ENCODE measurements at places on chromosomes 3 and 15.

DNA sequence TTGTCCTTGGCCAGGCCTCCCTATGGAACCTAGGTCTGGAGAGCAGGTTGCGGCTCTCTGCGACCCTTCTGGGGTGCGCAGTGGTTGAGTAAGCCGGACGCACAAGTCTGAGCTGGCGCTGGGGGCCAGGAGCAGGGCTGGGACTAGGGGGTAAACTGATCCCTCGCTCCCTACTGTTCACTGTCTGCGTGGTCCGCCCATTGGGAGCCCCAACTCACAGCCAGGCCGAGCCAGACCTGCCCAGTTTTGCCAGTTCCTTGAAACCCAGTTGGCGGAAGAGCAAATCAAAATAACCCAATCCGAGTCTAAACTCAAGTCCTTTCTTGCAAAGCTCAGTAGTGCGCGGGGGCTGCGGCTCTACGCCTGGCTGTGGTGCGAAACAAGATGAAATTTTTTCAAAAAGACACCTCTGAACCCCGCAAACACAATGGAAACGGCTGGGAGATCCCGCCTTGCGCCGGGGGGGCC lies 17.5 kb downstream of the RGMA start:
- DNase-seq: no peak

GRCh38 chr3:180311242-180311641 lies 274.5 kb upstream of the PEX5L start:
- DNase-seq: no peak

- no peak for DNase-seq
Observed at GRCh38 chr3:16118396-16118795, 56.1 kb upstream of the GALNT15 start.

DNA sequence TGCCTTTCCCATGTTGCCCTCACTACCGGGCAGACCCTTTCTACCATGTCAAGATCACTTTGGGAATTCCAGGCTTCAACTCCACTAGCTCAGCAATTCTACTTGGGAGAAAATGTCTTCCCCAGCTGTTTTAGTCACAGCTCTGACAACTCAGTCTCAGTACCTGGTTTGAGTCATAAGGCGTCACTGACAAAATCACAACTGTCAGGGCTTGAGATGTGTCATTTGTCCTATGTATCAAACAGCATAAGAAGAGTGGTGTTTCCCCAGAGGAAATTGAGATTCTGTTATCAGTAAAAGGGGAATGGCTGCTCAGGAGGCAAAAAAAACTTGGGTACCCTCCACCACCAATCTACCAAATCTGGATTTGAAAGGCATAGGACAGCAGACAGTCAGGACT lies 594.9 kb upstream of the SUCLG2 start:
- no peak for DNase-seq

GRCh38 chr3:69948246-69948862 lies 51.2 kb upstream of the SAMMSON start:
- DNase-seq: no peak

- DNase-seq: no peak
Observed at GRCh38 chr15:32993285-32993684, 201.2 kb downstream of the FMN1 start.

GRCh38 chr15:39267685-39268084 lies 313.2 kb upstream of the THBS1 start:
- DNase-seq: no peak

- DNase-seq: no peak
Observed at GRCh38 chr3:49663831-49664230, 10.3 kb upstream of the APEH start.

- no peak for DNase-seq
Observed at GRCh38 chr3:80618295-80619256, 850.8 kb upstream of the ROBO1 start.

GRCh38 chr3:61684386-61684785 lies 123.0 kb downstream of the PTPRG start:
- DNase-seq: no peak

DNA sequence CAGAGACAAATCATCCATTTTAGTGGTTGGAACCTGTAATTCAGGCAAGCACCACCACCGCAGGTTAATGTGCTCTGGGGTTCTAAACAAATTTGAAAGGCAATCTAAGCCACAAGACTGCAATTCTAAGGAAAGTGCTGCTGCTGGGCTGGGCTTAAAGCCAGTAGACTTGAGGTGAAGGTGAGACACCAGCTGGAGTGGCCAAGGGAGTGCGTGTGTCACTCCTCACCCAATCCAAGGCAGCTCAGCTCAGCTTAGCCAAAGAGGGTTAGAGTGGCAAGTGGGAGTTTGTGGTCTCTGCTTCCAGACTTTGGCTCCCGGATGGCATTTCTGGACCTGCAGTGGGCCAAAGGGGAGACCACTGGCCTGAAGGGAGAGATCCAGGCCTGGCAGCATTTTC lies 1655.6 kb downstream of the SI start:
- no peak for DNase-seq

- DNase-seq: no peak
Observed at GRCh38 chr3:15631426-15632211, 30.1 kb downstream of the BTD start.

- DNase-seq: no peak
Observed at GRCh38 chr3:12884186-12884680, 42.9 kb upstream of the RPL32 start.

All from ecto neural progenitor cell (in vitro differentiated cells).